ENCODE measurements at places on chromosomes 7 and 10.

DNA sequence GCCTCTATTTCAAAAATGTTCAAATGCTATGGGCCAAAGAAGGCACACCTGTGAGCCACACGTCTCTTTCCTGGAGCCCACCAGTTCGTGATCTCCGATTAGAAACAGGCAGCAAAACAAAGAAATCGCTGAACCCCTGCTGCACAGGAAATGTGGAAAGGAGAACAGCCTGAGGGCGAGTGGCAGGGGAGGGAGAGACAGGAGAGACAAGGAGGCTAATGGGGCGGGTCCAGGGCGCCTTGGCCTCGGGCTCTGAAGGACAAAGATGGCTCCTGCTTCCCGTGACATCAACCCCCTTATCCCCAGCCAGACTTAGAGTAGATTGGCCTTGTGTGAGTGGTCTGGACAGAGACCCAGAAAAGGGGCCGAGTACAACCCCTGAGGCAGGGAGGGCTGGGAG lies 62.4 kb upstream of the DOCK1 start:
- no peak for DNase-seq

DNA sequence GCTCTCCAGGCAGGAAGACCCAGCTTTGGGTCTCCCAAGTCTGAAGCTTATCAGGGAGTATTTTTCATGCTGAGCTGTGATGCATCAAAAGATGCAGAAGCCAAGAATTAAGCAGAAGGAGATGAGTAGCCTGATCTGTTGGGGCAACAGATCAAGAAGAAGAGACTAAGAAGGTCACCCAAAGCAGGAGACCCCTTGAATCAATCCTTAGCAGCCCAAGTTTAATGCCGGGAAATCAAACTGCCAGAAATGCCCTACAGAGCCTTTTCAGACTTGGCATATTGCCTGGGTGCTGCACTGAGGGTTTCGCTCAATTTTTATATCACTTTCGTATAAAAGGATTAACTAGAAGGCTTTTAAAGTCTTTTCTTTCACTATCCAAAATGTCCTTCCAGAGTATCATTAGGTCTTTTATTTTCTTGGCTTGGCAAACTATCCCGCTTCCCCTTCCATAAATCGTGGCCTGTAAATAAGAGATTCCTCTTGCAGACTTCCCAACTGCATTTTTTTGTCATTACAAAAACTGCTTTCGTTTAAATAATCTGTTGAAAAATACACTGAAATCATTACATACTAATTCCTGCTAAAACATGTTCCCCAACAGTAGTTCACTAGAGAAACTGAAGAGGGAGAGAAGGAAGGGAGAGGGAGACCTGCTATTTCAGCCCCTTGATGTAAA lies 49.0 kb upstream of the STK17A start:
- no peak for DNase-seq

DNA sequence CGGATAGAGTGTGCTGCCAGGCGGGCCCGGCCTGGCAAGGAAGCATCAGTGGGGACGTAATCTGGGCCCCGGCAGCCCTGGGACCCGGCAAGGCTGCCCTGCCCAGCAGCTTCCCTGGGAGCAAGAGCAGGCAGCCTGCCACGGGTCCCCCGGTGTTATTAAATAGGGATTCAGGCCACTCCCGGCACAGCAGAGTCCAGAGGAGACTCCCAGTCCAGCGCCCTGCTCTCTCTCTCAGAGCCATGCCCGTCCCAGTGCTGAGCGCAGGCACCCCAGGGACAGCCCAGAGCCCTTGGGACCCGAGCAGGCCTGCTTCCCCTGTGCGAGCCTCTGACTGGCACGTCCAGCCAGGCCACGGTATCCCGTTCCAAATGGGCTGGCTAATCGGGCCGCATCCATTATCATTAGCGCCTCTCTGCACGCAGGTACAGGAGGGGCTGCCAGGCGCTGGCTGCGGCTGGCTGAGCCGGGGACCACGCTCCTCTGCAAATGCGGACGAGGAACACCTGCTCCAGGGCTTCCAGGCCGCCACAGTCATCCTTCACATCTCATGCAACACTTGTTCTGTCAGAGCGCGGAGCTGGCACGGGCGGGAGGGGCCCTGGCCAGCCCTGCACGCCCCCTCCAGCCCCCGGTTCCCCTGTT lies 344.2 kb upstream of the MKI67 start:
- DNase-seq = no peak

- DNase-seq = no peak
Observed at GRCh38 chr10:6518791-6519429, 61.2 kb downstream of the PRKCQ start.

GRCh38 chr7:141431140-141431479 lies 120.1 kb upstream of the AGK start:
- DNase-seq = no peak

GRCh38 chr10:57605948-57606485 lies 661.7 kb downstream of the IPMK start:
- DNase-seq = no peak

DNA sequence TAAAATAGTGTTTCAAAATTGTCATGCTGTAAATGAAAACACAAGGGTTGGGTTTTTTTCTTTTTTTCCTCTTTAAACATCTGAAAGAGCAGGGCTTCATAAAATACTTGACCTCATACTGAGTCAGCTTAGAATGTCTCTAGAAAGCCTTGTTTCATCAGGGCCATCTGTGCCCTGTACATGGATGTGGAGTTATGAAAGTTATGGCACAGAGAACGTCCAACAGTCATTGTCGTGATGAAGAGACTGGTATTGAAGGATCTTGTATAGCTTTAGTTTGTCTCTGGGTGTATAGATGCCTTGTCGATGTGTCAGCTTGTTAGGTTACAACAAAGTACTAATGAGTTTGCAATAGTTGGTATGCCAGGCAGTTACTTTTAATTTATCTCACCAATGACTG lies 127.3 kb downstream of the FAM204A start:
- no peak for DNase-seq

DNA sequence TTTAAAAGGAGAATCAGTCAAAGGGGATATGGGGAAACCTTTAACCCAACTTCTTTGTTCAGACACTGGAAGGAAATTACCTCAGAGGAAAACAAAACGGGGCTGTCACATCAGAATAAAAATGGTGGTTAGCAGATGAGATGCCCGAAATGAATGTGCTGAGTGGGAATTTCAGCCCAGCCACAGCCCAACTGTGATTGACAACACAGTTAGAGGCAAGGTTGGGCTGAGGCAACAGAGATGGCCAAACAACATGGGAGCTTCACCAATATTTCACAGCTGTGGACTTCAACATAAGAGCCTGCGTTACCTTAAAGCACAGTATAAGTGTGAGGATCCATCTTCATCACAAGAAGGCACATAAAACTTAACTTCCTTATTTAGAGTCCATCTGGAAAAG lies 133.5 kb upstream of the PTPRZ1 start:
- no peak for DNase-seq

DNA sequence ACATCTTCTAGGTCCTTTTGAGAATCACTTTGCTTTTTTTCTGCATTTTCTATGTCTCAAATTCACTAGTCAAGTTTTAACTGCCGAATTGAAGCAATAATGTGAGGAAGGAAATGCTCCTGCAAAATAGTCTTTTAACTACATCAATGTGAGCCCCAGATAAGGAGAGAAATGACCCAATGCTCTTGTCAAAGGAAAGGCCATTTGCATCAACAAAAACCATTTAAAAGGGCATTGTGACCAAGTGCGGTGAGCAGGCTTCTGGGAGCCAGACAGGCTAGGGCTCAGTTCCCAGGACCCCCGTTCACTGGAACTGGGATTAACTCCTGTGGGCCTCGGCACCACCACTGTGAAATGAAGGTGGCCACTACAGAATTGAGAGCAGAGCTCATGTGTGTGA lies 127.9 kb upstream of the EEPD1 start:
- DNase-seq = no peak

GRCh38 chr7:42070068-42070467 lies 166.9 kb downstream of the GLI3 start:
- DNase-seq = no peak

DNA sequence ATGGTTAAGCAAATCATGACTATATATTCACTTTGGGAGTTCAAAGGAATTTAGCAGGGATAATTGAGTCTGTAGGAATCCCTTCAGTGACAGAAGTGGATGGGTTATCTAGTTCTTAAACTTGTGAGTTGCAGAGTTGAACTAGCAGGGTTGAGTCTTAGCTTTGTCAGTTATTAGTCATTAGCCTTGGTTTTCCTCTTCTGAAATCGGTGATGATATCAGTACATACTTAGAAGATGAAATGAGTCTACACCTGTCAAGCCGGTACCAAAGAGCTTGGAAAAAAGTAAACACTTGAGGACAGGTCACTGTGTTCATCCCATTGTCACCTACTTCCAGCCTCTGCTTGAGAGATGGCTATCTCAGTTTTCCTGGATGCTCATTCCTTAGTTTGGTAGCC lies 73.5 kb downstream of the BUB3 start:
- DNase-seq = no peak

- DNase-seq = no peak
Observed at GRCh38 chr7:22810843-22811242, 11.8 kb downstream of the TOMM7 start.

DNA sequence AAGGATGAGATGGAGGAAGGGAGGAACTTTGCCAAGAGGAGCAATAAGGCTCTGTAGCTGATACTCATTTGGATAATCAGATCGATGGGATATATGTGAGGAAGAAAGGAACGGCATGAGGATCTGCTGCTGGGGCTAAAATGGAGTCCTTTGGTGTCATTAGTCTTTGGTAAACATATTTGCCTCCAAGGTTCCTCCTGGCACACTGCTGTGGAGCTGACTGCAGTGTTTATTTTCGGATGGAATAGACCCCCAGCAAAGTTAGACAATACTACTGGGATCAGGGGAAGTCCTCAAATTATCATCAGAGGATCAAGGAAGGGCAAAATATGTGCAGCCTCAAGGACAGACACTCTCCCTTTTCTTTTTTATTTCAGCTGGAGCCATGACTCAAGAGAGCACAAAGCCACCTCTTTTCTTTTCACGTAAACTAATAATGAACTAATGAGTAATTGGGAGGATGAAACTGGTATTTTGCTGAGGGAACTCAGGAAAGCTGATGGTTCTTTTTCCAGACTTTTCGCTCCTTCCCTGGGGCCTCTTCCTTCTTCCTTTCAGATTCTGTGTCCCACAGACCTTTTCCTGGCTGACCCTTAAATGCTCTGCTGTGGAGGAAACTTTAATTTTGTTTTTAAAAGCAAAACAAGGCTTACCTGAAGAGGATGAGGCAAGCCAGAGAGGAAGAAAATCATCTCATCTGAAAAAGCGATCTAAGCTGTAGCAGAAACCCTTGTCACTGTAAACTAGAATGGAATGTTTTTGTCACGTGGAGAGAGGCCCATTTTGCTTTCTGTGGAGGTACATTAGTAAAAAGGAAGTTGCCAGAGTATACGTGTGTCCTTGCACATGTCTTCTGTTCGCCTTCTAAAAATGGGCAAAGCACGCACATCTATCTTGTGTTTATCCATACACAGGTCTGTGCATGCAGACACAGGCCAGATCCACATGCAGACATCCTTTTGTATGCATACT lies 33.3 kb downstream of the LRMDA start:
- no peak for DNase-seq

GRCh38 chr7:11403781-11404180 lies 428.2 kb downstream of the THSD7A start:
- DNase-seq = no peak

- DNase-seq = no peak
Observed at GRCh38 chr7:48207155-48207675, 36.0 kb downstream of the ABCA13 start.

DNA sequence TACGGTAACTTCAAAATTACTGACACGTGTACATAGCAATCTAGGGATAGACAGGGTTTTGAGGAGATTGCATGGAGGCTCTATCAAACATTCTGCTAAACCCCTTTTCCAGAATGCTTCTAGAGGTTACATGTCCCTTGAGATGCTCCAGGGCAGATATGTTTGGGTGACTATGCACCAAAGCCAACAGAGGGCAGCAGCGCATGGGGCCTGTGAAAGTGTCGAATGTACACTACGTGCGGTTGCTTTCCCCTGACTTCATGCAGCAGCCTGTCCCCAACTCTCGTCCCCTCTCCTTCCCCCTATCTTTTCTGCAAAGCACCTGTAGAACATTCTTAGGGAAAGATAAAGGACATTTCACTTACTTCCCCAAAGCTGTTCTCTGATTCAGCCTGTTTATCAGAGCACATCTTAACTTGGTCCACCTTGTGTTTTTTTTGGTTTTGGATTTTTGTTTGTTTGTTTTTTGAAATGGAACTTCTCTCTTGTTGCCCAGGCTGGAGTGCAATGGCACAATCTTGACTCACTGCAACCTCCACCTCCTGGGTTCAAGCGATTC lies 90.2 kb downstream of the UBE3C start:
- DNase-seq = no peak

- DNase-seq = no peak
Observed at GRCh38 chr10:28266449-28267224, 36.2 kb downstream of the MPP7 start.

DNA sequence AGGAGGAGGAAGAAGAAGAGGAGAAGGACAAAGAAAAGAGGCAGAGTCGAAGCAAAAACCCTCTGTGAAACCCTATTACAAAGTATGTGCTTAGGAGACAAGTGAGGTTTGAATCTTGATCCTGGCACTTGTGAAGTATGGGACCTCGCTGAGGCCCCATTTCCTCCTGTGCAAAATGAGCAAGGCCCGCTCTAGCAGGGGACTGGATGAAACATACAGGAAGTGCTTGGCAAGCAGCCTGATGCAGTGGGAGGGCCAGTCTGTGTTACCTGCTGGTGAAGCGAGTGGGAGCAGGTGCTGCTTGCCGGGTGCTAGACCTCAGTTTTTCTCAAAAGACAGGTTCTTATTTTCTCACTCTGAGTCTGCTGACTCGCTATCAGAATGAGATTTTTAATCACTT lies 150.4 kb downstream of the JCAD start:
- DNase-seq = no peak

- no peak for DNase-seq
Observed at GRCh38 chr7:128939861-128940410, 2.2 kb downstream of the IRF5 start.

DNA sequence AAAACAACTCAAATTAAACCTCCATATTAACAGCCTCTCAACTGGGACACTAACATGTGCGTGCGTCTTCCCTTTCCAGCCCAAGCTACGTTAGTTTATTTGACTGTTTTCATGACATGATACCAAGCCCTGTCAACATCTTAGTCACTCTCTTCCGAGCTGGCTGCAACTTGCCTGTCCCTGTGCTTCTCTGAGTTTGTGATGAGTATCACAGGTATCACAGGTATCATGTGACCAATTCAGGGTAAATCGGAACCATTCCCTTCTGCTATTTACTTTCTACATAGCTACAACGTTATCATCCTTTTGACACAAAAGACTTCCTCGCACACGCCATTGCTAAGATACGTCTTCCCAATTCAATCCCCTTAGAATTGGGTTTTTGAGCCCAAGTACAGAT lies 70.2 kb downstream of the CAV1 start:
- no peak for DNase-seq

GRCh38 chr7:118186501-118186900 lies 2.5 kb downstream of the LSM8 start:
- no peak for DNase-seq

- DNase-seq = no peak
Observed at GRCh38 chr10:11679946-11680345, 62.2 kb upstream of the ECHDC3 start.

GRCh38 chr10:101848894-101849351 lies 5.3 kb upstream of the KCNIP2 start:
- no peak for DNase-seq
